ENCODE measurements at places on chromosomes 6 and 20. TPM values are rescaled to one million over a fixed set of nuclear protein-coding genes. Genes with fewer than 3 reads are reported as not detected.

SIGLEC1 gene
- total RNA-seq, result 0.06 TPM

TINAG gene
- not detected for total RNA-seq

CLDN20 gene
- total RNA-seq, result not detected

C6orf52 gene
- total RNA-seq, result 1.5 TPM

GZF1 gene
- total RNA-seq, result 10.2 TPM

KHDRBS2 gene
- not detected for total RNA-seq

SLC29A1 gene
- 1.3 TPM for total RNA-seq

FAM209B gene
- 1.8 TPM for total RNA-seq

BANF2 gene
- not detected for total RNA-seq

NR2E1 gene
- total RNA-seq, result not detected

DNA sequence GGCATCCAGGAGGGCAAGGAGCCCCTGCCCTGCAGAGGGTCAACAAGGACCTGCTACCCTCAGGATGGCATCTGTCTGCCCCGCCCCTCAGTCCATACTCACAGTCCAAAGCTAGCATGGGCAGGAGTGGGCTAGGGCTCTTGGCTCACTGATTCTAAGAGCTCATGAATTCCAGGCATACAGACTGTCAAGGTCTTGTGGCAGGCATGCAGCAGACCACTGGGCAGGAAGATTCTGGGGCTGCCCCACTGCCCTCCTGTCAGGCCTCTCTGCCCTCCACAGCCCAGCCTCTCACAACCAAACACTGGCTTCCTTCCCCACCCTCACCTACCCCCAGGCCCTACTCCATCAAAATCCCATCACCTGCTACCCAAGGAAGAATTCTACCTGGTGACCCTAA, 5.6 kb upstream of the SLC4A11 start:
- no peak for DNase-seq
- H3K27ac ChIP-seq, result no peak overlapping the region
- H3K27me3 ChIP-seq, result peaks cover 65% of the 10 kb centered on the region
- H3K36me3 ChIP-seq, result no peaks in the 10 kb centered on the region

GRCh38 chr6:134168590-134169208, 116.3 kb upstream of the SLC2A12 start:
- H3K4me1 ChIP-seq, result peaks cover 16% of the 10 kb centered on the region
- no peak for DNase-seq
- no peak overlapping the region for H3K27ac ChIP-seq
- H3K36me3 ChIP-seq, result peaks cover 5% of the 10 kb centered on the region

GRCh38 chr6:135583256-135583761, 85.8 kb upstream of the AHI1 start:
- no peak overlapping the region for H3K4me3 ChIP-seq
- peaks cover 3% of the 10 kb centered on the region for H3K4me1 ChIP-seq
- H3K27ac ChIP-seq, result no peak overlapping the region
- no peak for DNase-seq
- H3K36me3 ChIP-seq, result no peaks in the 10 kb centered on the region

DNA sequence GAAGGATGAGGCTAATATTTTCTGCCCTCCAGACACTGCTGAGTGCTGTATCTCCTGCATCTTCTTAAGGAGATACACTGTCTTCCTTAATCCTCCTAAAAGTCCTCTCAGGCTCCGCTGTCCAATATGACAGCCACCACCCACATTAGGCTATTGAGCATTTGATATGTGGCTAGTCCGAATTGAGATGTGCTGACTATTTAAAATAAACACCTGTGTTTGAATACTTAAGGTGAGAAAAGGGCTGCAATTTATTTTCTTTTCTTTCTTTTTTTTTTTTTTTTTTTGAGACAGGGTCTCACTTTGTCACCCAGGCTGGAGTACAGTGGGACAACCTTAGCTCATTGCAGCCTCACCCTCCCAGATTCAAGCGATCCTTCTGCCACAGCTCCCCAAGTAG, 3.1 kb upstream of the RGL2 start:
- H3K27me3 ChIP-seq, result no peaks in the 10 kb centered on the region
- H3K36me3 ChIP-seq, result peaks cover 51% of the 10 kb centered on the region
- no peak overlapping the region for H3K4me3 ChIP-seq
- DNase-seq, result no peak
- H3K27ac ChIP-seq, result no peak overlapping the region
- peaks cover 7% of the 10 kb centered on the region for H3K4me1 ChIP-seq

DNA sequence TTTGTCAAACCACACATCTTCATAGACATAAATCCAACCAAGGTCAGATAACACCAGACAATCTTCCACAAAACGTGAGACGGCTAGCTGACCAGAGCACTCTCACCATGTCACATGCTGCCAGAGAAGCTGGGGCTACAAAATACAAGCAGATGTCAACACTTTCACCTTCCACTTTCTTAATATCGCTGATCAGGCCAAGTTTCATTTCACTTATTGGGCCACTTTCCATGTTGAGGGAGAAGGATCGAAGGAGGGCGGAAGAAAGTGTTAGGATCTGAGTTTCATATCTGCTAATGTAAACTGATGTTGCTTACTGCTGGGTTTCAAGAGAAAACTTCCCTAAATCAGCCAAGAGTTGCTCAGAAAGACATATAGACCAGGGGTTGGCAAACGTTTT, 177.0 kb upstream of the PRDM1 start:
- DNase-seq, result no peak
- H3K36me3 ChIP-seq, result no peaks in the 10 kb centered on the region
- H3K27ac ChIP-seq, result no peak overlapping the region
- no peaks in the 10 kb centered on the region for H3K4me1 ChIP-seq
- H3K4me3 ChIP-seq, result no peak overlapping the region

DNA sequence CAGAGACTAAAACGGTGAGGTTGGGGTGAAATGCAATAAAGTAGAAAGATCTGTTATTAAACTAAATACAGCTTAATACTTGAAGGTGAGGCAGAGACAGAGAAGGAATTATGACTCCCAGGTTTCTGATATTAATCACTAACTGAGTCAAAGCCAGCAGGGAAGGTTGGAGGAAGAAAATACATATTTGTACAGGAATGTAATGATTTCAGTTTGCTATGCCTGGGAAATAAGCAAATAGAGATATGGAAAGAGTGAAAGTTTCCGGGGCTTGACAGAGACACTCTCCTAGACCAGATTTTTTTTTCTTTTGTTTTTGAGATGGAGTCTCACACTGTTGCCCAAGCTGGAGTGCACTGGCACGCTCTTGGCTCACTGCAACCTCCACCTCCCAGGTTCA, 76.8 kb downstream of the PTPRK start:
- no peak overlapping the region for H3K4me3 ChIP-seq
- H3K36me3 ChIP-seq, result no peaks in the 10 kb centered on the region
- no peak overlapping the region for H3K27ac ChIP-seq
- no peaks in the 10 kb centered on the region for H3K27me3 ChIP-seq
- no peaks in the 10 kb centered on the region for H3K4me1 ChIP-seq
- DNase-seq, result no peak

- DNase-seq, result peak; percentile 23
- H3K36me3 ChIP-seq, result peaks cover 7% of the 10 kb centered on the region
- H3K27me3 ChIP-seq, result no peaks in the 10 kb centered on the region
Measured at GRCh38 chr20:47272893-47273590, 83.5 kb downstream of the ZMYND8 start.

DNA sequence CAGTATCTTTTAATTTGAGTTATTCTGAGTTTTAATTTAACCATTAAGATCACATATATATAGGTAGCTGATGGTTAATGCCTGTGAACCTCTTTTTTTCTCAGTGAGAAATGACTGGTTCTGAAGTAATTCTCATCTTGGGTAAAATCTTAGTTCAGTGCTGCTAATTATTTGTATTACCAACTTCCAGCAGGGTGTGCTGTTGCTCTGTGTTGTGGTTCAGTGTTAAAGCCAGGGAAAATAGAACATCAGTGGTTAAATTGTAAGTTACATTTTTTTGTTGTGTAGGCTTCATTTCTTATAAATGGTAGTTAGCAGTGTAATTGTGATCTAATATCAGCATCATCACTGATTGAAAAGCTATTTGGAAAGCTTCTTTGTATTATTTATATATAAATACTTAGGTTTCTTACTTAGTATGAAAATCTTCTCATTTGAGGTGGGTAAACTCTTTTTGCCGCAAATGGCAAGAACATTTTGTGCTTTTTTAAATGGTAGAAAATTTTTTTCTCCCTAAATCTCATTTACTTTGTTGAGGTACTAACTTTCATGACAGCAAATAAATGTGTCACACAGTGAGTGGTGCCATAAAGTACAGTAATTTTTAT, 43.7 kb downstream of the CDC5L start:
- H3K27ac ChIP-seq, result no peak overlapping the region
- H3K27me3 ChIP-seq, result no peaks in the 10 kb centered on the region
- no peaks in the 10 kb centered on the region for H3K36me3 ChIP-seq
- no peak overlapping the region for H3K4me3 ChIP-seq
- peak; percentile 25 for DNase-seq
- no peaks in the 10 kb centered on the region for H3K4me1 ChIP-seq

DNA sequence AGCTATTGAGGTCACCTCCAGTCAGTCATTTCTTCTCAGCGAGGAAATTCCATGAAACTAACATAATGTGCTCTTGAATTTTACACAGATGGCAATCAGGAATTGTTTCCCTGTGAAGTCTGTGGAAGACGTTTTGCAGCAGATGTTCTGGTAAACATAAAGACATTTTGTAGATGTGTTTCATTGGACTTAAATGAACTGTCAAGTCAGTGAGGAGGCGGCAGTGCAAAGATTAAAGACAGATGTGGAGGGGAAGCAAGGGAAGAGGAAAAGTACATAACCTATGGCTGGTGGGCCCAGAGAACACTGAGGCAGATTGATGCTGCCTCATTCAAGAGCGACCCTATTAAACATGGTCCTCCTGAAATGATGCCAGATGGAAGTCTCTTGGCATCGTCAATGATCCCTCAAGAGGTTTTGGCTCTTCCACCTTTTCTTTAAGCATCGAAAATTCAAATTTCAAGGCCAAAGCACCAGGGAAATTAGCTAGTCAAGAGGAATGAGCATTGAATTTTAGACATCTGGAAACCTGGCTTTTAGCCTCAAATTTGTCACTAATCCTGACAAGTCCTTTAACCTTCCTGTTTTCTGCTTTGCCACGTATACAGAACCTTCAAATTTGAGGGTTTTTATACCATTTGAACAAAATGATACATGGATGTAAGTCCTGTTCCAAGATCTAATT, 20.1 kb downstream of the ZC2HC1B start:
- H3K4me1 ChIP-seq, result no peaks in the 10 kb centered on the region
- no peaks in the 10 kb centered on the region for H3K36me3 ChIP-seq
- DNase-seq, result no peak

- no peak overlapping the region for H3K4me3 ChIP-seq
- H3K4me1 ChIP-seq, result no peaks in the 10 kb centered on the region
- H3K27ac ChIP-seq, result no peak overlapping the region
- no peak for DNase-seq
- no peaks in the 10 kb centered on the region for H3K36me3 ChIP-seq
- no peaks in the 10 kb centered on the region for H3K27me3 ChIP-seq
Measured at GRCh38 chr6:112764377-112764776, 417.2 kb downstream of the RFPL4B start.

DNA sequence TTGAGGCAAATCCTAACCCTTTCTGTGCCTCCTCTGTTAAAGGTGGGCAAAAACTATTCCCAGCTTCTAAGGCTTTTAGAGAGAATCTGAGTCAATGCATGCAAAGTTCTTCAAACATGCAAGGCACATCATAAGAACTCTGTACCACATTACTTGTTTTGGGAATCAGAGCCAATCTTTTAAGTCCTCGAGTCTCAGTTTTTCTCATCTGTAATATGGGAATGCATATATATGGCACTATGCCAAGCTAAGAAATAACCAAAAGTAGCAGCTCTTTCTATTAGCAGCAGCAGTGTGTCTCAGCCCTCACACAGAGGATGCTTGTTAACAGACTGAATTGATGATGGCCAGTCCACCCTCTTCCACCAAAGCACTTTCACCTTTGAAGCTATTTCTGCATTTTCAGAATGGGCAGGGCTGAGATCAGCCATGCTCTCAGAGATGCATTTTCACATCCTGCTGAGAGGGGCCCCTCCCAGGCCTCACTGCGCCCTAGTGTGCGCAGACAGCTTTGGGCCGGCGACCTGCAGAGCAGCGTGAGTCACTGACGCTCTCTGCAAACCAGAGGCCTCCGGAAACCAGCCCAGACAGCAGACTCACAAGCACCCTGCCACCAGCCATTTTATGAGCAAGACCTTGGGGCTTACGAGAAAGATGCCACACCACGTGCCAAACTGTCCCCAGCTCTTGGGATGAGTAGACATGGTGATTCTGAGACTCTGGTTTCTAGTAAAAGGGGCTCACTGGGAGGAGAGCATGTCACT, 138.0 kb downstream of the NFATC2 start:
- H3K4me1 ChIP-seq, result peaks cover 23% of the 10 kb centered on the region
- H3K27me3 ChIP-seq, result no peaks in the 10 kb centered on the region
- H3K4me3 ChIP-seq, result no peak overlapping the region
- H3K27ac ChIP-seq, result peak overlapping the region; percentile 97
- DNase-seq, result peak; percentile 77

- no peak for DNase-seq
- H3K4me3 ChIP-seq, result no peak overlapping the region
- no peak overlapping the region for H3K27ac ChIP-seq
- no peaks in the 10 kb centered on the region for H3K4me1 ChIP-seq
- H3K27me3 ChIP-seq, result no peaks in the 10 kb centered on the region
- H3K36me3 ChIP-seq, result no peaks in the 10 kb centered on the region
Measured at GRCh38 chr6:126017668-126018067, 31.3 kb downstream of the TRMT11 start.

GRCh38 chr20:36394340-36394965, 88.3 kb downstream of the DLGAP4 start:
- H3K4me1 ChIP-seq, result no peaks in the 10 kb centered on the region
- no peak overlapping the region for H3K4me3 ChIP-seq
- no peaks in the 10 kb centered on the region for H3K36me3 ChIP-seq
- no peak for DNase-seq

- H3K4me3 ChIP-seq, result peak overlapping the region; percentile 38
- H3K4me1 ChIP-seq, result peaks cover 41% of the 10 kb centered on the region
- H3K36me3 ChIP-seq, result no peaks in the 10 kb centered on the region
- no peaks in the 10 kb centered on the region for H3K27me3 ChIP-seq
- DNase-seq, result no peak
- peak overlapping the region; percentile 79 for H3K27ac ChIP-seq
Measured at GRCh38 chr6:45424451-45424861, 46.7 kb upstream of the SUPT3H start.

- no peak overlapping the region for H3K4me3 ChIP-seq
- H3K27ac ChIP-seq, result no peak overlapping the region
- peaks cover 4% of the 10 kb centered on the region for H3K27me3 ChIP-seq
- no peaks in the 10 kb centered on the region for H3K36me3 ChIP-seq
Measured at GRCh38 chr20:44747166-44748004, 1.7 kb downstream of the KCNK15 start.
